Muscle of arm (tissue), 14 donors: ENCODE measurements at places on chromosomes 2 and 18.
A peak's percentile ranks its signal among the peaks of the same experiment; 100 is the strongest.

GRCh38 chr18:53756610-53756972 is 467.9 kb downstream of the MBD2 start:
- no peak for DNase-seq

DNA sequence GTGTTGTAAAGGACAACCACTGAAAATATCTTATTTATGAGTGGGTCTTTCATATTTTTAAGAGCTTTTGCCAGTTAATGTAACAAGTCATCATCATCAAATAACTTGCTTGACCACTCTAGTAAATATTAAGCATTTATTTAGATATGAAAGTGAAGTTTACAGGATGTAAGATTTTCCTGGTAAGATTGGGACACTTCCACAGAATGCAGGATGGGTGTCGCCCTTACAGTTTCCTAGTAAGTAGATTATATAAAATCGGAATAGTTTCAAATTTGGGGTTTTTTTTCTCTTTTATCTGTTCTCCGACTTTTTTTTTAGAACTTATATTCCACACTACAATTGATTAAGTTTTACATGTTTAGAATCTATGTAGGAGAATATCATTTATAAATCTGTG is 14.8 kb upstream of the SLC40A1 start:
- DNase-seq: no peak

GRCh38 chr2:237859082-237859433 is 365 bp upstream of the RAMP1 start:
- no peak for DNase-seq

- no peak for DNase-seq
These were observed 103.0 kb downstream of the AFF3 start for GRCh38 chr2:100039291-100039980.

DNA sequence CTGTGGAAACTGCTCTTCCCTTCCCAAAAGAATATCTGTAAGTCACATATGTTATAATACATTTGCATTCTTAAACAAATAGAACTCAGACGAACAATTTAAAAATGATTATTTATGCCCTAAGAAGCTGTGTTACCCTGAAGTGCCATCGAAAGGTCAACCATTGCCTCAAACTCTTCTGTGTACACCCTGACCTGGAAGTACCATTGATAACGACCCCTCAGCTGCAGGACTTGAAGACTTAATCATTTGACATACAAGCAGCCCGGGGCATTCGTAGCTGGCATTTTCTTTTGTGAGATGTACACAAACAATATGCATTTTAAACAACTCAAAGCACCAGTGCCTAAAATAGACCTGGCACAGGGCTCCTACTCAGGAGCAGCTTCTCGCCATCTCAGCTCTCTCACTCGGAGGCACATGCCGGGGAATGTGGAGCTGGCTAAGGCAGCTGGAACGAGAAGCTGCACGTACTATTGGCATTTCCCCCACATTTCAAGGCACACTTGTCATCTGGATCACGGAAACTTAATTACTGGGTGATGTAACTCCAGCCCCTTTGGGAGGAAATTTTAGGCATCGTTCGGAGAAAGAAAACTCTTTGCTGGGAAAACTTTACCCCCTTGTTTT is 170.0 kb upstream of the GALNT5 start:
- DNase-seq: peak; percentile 16

DNA sequence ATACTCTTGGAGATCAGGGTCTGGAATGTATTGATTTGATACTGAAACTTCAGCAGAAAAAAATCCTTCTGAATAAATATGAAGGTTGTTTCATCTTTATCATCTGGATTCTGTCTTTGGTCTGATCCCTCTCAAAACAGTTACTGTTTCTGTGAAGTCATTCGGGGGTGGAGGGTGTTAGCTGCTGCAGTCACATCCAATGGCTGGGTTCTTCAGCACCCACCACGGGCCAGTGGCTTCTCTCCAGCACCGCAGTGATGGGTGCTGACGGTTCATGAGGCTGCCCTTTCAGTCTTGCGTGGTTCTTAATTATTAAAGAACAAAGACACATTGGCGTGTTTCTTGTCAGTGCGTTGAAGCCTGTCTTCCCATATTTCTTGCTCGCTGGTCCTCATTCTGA is 148.0 kb downstream of the LDLRAD4 start:
- no peak for DNase-seq
